Fibroblast of skin of left biceps (primary cell): ENCODE measurements at places on chromosomes 3 and 15.

GRCh38 chr15:68186671-68187397 lies 18.3 kb downstream of the CALML4 start:
- DNase-seq, result no peak

DNA sequence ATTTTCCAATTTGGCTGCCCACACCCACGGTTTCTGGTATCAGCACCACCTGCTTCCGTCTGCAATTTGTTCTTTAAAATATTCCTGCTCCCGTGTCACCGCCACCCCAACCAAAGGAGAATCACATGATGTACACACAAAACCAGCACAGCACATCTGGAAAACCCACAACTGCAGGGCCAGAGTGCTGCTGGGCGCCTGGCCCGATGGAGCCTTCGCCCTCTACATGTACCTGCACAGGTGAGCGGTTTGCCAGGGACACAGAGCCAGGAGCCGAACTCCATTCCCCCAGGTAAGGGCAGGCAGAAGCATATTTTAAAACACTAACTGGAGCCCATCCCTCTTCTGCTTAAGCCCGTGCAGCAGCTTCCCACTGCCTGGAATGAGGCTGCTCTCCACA lies 75.6 kb downstream of the ADAMTS17 start:
- no peak for DNase-seq

DNA sequence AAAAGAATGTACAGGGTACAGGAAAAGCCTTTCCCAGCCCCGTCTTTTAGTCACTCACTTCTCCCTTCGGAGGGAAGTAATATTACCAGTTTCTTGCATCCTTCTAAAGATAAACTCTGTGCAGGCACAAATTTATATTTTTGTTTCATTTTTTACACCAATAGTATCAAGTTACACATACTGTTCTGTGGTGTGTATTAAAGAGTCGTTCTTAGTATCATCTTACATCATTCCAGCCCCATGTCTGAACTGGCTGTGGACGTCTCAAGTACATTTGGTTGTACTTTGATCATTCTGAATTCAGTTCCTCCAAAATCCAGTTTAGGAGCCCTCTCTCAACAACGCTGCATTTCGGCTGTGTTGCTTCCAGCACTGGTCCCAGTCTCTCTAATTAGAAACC lies 68.7 kb downstream of the LMLN start:
- peak; percentile 33 for DNase-seq

DNA sequence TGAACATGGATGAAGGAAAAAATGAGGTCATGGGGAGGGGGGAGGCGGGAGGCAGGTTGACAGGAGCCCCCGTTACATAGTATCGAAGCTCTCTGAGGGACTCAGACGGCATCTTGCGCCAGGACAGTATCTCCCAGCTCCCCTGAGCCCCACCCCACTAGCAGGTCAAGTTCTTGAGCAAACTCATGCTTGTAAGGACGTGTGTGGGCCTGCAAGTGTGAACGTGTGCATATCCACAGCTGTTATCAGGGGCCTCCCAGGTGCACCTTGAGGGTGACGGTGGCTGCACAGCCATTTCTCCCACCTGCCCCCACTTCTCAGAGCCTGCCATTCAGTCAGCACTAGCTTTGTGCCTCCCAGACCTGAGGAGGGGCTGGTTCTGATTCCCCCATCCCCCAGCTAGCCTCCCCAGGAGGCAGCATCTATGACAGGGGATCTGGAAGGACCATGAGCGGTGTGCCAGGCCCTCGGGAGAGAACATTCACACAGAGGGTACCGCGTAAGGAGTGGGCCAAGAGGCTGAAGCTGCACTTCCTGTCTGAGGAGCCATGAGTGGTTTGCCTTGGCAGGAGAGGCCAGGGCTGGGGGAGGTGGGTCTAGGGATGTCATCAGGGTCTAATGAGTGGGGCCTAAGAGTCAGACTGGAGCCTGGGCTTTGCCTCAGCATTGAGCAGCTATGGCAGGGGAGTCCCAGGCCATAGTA lies 2.9 kb downstream of the SEMA3F start:
- DNase-seq, result no peak

GRCh38 chr15:80518522-80518921 lies 114.3 kb downstream of the ARNT2 start:
- DNase-seq, result no peak

DNA sequence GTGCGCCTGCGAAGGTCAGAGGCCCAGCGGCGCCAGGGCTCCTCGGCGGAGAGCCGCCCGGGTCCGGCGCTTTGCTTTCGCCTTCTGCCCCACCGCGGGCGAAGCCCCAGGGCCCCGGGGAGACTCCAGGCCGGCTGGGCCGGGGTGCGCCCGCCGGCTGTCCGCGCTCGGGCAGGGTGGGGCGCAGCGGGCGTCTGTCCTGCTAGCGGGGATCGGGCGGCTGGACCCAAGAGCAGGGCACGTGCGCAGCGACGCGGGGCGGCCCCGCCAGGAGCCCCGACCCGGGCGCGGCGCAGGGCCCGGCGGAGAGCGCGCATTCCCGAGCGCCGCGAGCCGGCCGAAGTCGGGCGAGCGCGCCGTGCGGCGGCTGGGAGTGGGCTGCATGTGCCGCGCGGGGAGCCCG lies 569 bp upstream of the ALDH1A3 start:
- DNase-seq, result no peak
